OCI-LY7 (cell line): ENCODE measurements at places on chromosomes 16 and 17. TPM values are rescaled to one million over a fixed set of nuclear protein-coding genes. Genes with fewer than 3 reads are reported as not detected.

The KCNJ18 gene
- not detected in 2 replicates for total RNA-seq

The TBC1D3D gene
- total RNA-seq, result 0.63 and 1.5 TPM in 2 replicates

The COG8 gene
- total RNA-seq, result 55.9 and 60.9 TPM in 2 replicates

The C17orf67 gene
- total RNA-seq, result 5.4 and 6.0 TPM in 2 replicates

The BICDL2 gene
- not detected in 2 replicates for total RNA-seq

The IGSF6 gene
- total RNA-seq, result 0.22 and 0.30 TPM in 2 replicates

The SECTM1 gene
- not detected in 2 replicates for total RNA-seq

The SOX9 gene
- total RNA-seq, result not detected in 2 replicates

The PGAP3 gene
- total RNA-seq, result 9.2 and 12.4 TPM in 2 replicates

The XPO6 gene
- 167 and 186 TPM in 2 replicates for total RNA-seq

The CEP20 gene
- 62.8 and 75.6 TPM in 2 replicates for total RNA-seq

The CACNG5 gene
- total RNA-seq, result not detected in 2 replicates

The RAB40C gene
- 18.3 and 19.3 TPM in 2 replicates for total RNA-seq

The PITPNM3 gene
- total RNA-seq, result 1.2 and 1.6 TPM in 2 replicates
